CD4-positive, alpha-beta memory T cell (primary cell): ENCODE measurements at places on chromosomes 13 and 19.

DNA sequence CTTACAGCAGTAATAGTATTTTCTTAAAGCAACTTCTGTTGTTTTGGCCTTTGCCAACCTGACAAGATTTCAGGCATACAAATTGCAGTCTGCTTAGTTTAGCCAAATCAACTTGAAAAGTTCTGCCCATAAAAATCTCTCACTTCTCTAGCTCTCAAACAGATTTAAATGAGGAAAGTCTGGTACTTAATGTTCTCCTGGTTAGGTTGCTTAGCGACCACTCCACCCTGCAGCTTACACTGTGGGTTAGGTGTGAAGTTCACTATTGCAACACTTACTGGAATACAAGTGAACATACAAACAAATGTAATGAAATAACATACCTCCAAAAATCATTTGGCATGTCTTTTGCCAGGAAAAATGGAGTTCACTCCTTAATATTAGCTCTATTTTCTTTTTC lies 178.7 kb upstream of the PCDH9 start:
- no peak for DNase-seq

DNA sequence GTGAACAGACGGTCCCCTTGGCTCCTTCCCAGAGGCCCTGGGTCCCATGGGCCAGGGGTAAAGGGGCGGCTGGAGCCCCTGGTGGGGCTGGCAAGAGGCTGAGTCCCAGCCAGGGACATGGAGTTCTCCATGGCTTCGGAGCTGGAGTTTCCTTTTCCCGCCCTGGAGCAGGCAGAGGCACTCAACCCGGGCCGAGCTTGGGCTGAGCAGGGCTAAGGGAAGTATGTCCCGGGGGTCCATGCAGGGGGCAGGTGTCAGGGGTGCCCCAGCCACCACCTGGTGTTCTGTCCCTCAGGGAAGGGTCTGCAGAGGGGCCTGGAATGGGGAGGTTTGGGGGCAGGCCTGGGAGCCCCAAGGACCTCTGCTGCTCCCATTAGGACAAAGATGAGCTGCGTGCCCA lies 54.0 kb upstream of the TPM4 start:
- DNase-seq: no peak

DNA sequence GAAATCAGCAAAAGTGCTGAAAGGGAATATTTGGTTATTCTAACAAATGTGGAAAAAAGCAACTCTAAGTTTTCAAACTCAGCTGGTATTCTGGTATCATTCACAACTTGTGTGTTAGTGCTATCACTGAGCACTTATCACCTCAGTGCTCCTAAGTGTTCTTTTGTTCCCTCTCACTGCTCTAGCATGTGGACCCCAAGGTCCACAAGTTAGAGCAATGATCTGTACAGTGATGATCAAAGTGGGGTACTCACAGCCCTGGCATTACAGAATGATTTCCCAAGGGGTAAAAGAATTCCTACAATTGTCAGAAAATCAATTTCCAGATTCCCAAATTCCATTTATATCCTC lies 575.0 kb downstream of the DIAPH3 start:
- DNase-seq: no peak

GRCh38 chr19:3234800-3235199 lies 10.3 kb downstream of the CELF5 start:
- DNase-seq: no peak

GRCh38 chr19:10000171-10000826 lies 10.0 kb downstream of the COL5A3 start:
- DNase-seq: peak; percentile 54

DNA sequence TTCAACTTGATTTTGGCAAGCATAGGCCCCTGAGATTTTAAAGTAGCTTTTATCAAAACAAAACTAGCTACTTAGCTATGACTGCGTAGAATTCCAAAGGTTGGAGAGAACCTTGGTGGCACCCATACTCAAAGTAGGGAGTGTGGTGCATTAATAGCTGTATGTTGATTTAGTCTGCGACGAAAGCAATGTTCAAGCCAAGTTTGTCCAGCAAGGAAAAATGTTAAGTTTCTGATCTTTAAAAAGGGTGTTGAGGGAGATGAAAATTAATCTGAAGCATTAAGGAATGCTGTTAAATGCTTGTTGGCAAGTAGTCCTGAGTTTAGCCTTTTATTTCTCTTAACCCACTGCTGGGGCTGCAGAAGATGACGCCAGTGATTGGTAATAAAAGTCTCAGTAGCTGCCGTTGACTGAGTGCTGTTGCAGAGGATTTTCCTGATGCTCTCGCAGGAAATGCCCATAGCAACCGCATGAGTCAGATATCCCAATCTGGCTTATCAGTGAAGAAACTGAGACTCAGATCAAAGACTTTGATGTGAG lies 75.9 kb upstream of the RNF113B start:
- DNase-seq: no peak

DNA sequence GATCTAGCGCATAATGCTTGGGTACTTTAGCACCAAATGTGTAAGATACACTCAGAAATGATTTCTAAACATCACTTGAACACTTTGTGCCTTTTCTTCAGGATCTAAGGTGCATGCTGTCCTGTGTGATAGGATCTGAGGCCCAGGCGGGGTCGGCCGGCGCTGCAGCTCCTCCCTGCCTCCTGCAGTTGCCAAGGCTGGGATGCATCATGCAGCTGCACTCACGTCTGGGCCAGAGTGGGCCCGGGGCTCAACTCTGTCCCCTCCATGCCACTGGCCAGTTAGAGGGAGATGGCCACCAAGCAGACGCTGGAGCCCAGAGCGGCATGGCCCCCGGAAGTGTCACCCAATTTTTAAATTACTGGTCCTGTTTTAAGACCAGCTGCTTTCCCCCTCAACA lies 29.3 kb upstream of the CD33 start:
- no peak for DNase-seq

DNA sequence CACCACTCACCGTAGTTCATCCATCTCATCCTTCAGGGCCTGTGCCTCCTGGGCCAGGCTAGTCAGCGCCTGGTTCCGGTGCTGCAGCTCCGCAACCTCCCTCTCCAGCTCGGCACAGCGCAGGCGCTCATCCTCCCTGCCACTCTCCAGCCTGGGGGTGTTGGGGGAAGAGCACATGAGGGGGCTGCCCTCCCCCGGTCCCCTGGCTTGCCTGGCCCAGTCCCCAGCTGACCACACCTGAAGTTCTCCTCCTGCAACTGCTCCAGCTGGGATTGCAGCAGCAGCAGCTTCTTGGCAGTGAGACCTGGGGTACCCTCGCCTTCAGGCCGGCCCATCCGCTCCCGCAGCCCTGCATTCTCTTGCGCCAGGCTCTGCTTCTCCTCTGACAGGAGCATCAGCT lies 4.4 kb downstream of the HOOK2 start:
- no peak for DNase-seq

GRCh38 chr13:45048890-45049407 lies 59.6 kb downstream of the GPALPP1 start:
- no peak for DNase-seq

DNA sequence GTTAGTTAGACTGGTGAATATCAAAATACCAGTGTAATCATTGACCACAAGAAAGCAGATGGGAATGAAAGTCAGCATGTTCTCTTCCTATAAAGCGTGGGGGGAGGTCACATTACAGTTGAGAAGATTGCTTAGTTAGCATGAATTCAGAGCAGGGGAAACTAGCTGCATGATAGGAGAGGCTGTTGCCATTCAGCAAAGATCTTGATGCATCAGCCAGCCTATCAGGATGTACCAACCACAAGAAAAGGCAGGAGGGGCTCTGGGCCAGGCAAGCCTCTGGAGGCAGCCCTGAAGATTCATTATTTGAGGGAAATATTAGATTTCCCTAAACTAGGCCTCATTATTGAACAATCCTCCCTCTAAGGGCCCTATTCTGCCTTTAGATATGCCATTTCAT lies 5.0 kb upstream of the MTMR6 start:
- DNase-seq: peak; percentile 24
